ENCODE measurements at places on chromosomes 4 and X.

- DNase-seq: no peak
These were observed 13.6 kb upstream of the CXCL2 start for GRCh38 chr4:74112399-74113105.

DNA sequence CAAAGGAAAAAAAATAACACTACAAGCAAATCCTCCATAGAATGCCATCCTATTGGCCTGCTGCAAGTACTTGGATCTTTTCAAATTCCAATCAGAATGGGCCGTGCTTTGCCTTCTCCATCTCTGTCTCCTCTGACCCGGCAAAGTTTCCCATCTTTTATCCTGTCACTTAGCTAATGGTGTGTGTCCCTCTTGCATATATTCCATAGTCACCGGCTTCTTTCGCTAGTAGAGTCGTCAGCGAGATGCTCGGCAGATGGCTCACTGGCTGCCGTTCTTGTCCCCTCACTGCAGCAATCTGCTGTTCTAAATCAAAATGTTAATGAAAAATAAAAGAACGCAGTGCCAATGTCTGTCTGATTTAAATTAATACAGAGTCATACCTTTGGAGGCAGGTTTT, 22.1 kb downstream of the GRIA3 start:
- no peak for DNase-seq

GRCh38 chr4:7254736-7255487, 62.6 kb downstream of the SORCS2 start:
- no peak for DNase-seq

GRCh38 chr4:52058275-52058674, 7.2 kb downstream of the SPATA18 start:
- DNase-seq: no peak

GRCh38 chr4:40865696-40866095, 115.9 kb downstream of the NSUN7 start:
- DNase-seq: no peak

All from hepatocyte (in vitro differentiated cells).